Spleen (tissue), 13 donors: ENCODE measurements at places on chromosomes 7 and 10. TPM values are rescaled to one million over a fixed set of nuclear protein-coding genes. Genes with fewer than 3 reads are reported as not detected.

DNA sequence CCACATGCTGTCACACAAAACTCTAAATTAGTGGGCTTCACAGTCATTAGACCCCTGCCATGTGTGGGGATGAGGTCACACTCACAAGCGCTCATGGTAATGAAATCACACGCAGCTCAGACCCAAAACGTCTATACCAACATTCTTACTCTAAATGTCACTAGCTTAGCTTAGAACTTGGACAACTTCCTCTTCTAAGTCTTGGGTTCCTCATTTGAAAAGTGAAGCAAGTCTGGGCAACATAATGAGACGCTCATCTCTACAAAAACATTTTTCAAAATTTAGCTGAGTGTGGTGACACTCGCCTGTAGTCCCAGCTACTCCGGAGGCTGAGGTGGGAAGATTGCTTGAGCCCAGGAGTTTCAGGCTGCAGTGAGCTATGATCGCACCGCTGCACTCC lies 92.7 kb upstream of the MACROH2A2 start:
- no peaks in the 10 kb centered on the region for H3K27me3 ChIP-seq
- H3K27ac ChIP-seq = no peak overlapping the region
- no peak for DNase-seq
- H3K36me3 ChIP-seq = no peaks in the 10 kb centered on the region
- no peak overlapping the region for H3K4me3 ChIP-seq
- H3K4me1 ChIP-seq = peaks cover 20% of the 10 kb centered on the region

DNA sequence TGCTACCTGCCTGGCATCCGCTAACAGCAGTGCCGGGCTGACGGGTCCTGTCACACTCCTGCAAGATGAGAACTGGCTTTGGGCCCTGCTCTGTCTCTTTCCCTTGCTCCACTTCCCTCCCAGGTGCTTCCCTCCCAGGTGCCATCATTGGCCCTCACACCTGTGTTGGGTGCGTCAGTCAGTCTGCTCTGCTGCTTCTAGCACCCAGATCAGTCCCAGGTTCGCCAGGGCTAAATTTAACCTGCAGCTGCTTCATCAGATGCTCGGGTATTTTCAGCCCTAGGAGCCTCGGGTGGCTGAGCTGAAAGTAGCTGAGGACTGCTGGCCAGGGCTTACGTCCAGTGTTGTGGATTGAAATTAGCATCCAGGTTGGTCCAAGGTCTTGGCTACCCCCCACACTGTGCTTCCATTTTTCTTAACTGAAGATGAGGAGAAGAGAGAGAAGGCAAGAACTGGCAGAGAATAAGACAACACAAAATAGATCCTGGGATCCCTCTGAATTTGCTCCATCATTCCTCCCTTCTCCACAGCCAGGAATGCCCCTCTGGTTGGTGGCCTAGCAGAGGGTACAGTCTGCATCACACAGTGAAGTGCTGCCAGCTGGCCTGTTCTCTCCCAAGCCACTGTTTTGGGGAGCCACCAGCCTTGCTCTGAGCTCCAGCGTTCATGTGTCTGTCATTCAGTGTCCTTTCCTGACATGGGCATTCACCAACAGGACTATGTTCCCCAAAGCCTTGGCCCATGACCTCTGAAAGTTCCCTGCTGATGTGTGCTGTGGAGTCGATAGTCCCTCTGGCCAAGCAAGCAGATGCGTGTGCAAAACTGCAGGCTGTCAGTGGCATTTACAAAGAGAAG lies 65.9 kb upstream of the SYPL1 start:
- peaks cover 25% of the 10 kb centered on the region for H3K4me1 ChIP-seq
- no peak overlapping the region for H3K4me3 ChIP-seq
- DNase-seq = no peak
- H3K27me3 ChIP-seq = no peaks in the 10 kb centered on the region

DNA sequence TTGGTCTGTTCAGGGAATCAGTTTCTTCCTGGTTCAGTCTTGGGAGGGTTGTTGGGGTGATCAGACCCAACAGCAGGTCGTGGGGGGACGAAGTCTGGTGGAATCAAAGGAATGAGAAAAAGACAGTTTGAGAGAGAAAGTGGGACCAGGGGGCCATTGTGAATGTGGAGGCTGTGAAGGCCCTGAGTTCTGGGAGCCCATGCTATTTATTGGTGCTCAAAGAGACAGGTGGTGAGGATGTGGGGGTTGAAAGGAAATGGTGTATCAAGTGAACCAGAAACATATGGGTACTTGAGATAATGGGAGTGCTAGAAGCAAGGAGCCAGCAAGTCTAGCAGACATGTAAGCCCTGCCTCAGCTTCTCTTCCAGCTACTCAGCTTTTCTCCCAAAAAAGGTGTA lies 84.1 kb downstream of the CCSER2 start:
- H3K27ac ChIP-seq = no peak overlapping the region
- H3K4me1 ChIP-seq = no peaks in the 10 kb centered on the region
- DNase-seq = no peak
- H3K4me3 ChIP-seq = no peak overlapping the region
- peaks cover 23% of the 10 kb centered on the region for H3K36me3 ChIP-seq

DNA sequence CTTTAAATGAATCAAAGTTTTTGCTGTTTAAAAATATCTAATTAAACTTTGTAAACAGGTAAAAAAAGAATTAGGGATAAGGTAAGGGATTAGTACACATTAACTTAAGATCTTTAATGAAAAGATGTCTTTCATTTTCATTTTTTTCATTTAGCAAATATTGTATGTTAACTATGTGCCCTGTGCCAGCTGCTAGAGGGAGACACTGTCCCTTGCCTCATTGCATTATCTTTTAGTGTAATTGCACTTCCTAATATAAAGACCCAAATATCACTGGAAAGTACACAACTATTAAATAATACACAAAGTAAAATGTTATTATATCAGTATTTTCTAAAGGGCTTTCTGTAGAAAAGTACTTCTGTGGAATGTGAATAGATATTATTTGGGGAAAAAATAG lies 102.7 kb downstream of the GPR37 start:
- no peaks in the 10 kb centered on the region for H3K4me1 ChIP-seq
- no peak overlapping the region for H3K27ac ChIP-seq
- no peak overlapping the region for H3K4me3 ChIP-seq
- H3K36me3 ChIP-seq = no peaks in the 10 kb centered on the region

EBLN1 gene
- polyA plus RNA-seq = not detected
